Colonic mucosa (tissue), 4 donors: ENCODE measurements at places on chromosomes 12 and 14. TPM values are rescaled to one million over a fixed set of nuclear protein-coding genes. Genes with fewer than 3 reads are reported as not detected.

GRCh38 chr12:112149596-112149995 lies 24.2 kb downstream of the TRAFD1 start:
- H3K4me1 ChIP-seq: no peaks in the 10 kb centered on the region
- H3K36me3 ChIP-seq: peaks cover 38% of the 10 kb centered on the region
- no peak overlapping the region for H3K27ac ChIP-seq
- H3K4me3 ChIP-seq: no peak overlapping the region
- no peak for DNase-seq

DNA sequence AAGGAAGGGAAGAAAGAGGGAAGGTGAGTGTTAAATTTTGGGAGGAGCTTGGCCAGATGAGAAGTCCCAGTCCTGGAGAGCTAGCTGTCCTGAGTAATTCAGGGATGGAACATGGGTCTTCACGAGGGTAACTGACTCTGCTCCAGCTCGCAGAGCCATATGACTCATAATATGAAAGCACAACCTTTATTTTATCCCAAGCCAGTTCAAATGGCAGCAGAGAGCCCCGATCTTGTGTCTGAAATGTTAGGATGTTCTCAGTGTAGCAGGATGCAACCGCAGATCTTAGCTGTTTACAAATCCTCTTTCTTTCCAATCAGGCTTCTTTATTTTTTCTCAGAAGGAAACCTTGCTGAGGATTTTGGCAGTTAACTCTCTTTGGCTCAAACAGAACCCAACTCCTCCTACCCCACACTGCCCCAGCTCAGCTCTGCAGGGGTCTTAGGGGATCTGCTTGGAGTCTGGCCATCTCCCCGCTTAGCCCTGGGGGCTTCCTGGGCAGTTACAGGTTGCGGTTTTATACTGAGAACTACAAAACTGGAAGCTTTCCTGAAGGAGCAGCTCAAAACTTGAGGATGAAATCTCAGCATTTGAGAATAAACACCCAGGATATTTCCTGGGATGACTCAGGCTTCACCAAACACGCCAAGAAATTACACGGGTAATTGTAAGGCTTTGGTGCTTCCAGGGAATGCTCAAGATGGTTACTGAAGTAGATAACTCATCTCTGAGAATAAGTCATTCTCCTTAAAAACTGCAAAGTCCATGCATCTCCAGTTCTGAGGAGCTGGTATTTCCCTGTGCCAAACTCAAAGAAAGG lies 92.5 kb downstream of the VCPKMT start:
- no peaks in the 10 kb centered on the region for H3K4me1 ChIP-seq
- H3K27ac ChIP-seq: peak overlapping the region; percentile 32
- H3K36me3 ChIP-seq: no peaks in the 10 kb centered on the region
- H3K4me3 ChIP-seq: no peak overlapping the region
- H3K27me3 ChIP-seq: no peaks in the 10 kb centered on the region
- DNase-seq: no peak

- no peak overlapping the region for H3K4me3 ChIP-seq
- H3K4me1 ChIP-seq: peaks cover 3% of the 10 kb centered on the region
- H3K36me3 ChIP-seq: no peaks in the 10 kb centered on the region
- H3K27ac ChIP-seq: no peak overlapping the region
- no peaks in the 10 kb centered on the region for H3K27me3 ChIP-seq
Observed at GRCh38 chr12:1499351-1499750, 95.0 kb downstream of the FBXL14 start.

GRCh38 chr12:22635812-22636211 lies 10.8 kb downstream of the ETNK1 start:
- DNase-seq: no peak
- no peaks in the 10 kb centered on the region for H3K36me3 ChIP-seq
- H3K27ac ChIP-seq: no peak overlapping the region
- H3K4me3 ChIP-seq: no peak overlapping the region
- H3K4me1 ChIP-seq: no peaks in the 10 kb centered on the region
- H3K27me3 ChIP-seq: no peaks in the 10 kb centered on the region

DNA sequence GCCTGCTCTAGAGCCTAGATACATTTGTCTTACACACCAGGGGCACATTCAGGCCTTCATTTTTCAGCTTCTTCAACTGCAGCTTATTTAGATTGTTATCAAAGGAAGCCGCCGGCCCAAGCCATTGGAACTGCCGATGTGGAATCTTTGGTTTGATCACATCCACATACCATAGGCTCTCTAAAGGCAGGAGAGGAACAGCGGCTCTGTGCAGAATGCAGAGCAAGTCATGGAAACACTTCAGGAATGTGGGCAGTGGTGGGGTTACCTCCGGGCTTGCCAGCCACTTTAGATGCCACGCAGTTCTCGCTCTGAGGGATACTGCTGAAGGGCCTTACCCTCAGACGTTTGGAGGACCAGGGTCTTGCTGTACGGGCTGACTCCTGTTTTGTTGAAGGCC lies 53.4 kb upstream of the PYGL start:
- no peaks in the 10 kb centered on the region for H3K4me1 ChIP-seq
- no peak overlapping the region for H3K4me3 ChIP-seq
- H3K27me3 ChIP-seq: no peaks in the 10 kb centered on the region

DNA sequence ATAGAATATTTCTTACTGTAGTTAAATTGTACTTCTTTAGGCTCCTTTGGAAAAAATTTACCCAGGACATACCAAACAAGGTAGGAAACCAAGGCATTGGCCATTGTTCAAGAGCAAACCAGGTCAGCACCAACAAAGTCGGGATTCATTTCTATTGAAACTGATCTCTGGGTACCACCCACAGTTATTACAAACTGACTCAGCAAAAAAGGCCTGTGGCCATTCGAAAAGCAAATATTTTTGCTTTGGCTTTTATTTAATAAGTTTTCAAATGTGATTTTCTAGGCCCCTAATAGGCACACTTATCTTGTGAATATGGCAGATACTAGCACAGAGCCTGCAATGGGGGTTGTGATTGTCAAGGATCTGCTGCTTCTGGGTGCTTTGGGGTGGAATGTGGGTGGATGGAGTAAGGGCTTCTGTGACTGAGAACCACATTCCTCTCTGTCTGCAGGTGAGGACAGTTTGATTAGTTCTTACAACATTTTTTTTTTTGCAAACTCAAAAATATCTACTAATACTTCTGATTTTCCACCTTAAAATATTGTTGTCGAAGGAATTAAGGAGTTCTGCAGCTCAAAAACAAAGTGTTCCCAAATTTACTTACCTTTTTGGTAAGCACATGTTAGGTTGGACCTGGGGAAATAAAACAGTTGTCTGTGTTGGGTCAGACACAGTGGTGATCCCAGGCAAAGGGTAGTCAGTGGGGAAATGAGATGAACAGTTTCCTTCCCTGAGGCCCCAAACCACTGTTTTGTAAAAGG lies 45.1 kb downstream of the FLRT2 start:
- H3K27me3 ChIP-seq: no peaks in the 10 kb centered on the region
- H3K36me3 ChIP-seq: no peaks in the 10 kb centered on the region
- DNase-seq: no peak
- no peaks in the 10 kb centered on the region for H3K4me1 ChIP-seq
- H3K4me3 ChIP-seq: no peak overlapping the region

GRCh38 chr12:116771651-116772050 lies 33.5 kb downstream of the RNFT2 start:
- no peak overlapping the region for H3K4me3 ChIP-seq
- H3K27me3 ChIP-seq: no peaks in the 10 kb centered on the region
- no peaks in the 10 kb centered on the region for H3K36me3 ChIP-seq
- no peak overlapping the region for H3K27ac ChIP-seq
- H3K4me1 ChIP-seq: no peaks in the 10 kb centered on the region

DNA sequence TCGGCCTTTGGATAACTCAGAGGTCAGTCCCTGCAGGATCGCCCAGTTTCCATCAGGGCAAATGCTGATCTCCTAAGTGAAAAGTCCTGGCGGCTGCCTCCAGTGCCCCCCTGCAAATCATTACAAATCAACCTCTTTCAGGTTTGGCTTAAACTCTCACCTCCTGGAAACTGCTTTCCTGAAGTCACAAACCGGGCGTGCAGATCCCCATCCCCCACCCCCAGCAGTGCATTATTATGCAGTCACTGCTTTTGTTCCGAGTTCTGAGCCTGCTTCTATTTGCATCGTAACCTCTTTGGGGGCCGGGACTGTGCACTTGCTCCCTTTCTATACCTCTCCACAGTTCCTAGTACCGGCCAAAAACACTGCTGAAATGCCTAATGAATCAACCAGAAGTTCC lies at the start of gene USP44:
Gene USP44 (minus strand): TSS at position 172 of the 400 bp plus-strand sequence. CDS start 17,220 bp downstream, outside the sequence.
- H3K4me1 ChIP-seq: no peaks in the 10 kb centered on the region
- H3K4me3 ChIP-seq: no peak within 1 kb of the TSS
- H3K27ac ChIP-seq: no peak within 1 kb of the TSS
- no peaks in the 10 kb centered on the region for H3K36me3 ChIP-seq

DNA sequence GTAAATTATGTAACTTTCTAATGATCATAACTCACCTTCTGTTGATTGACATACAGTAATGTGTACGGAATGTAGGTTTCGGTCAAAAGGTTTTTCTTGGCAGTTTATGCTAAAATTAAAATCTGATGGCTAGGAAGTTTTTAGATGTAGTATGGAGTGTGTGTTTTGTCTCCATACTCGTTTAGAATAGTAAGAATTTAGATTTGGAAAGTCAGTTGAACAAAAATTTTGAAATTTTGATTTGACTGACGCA lies 859 bp downstream of the PALS1 start:
- peaks cover 7% of the 10 kb centered on the region for H3K4me1 ChIP-seq
- no peaks in the 10 kb centered on the region for H3K36me3 ChIP-seq
- H3K27ac ChIP-seq: peak overlapping the region; percentile 100
- no peak for DNase-seq

ACAD10 gene
- total RNA-seq: 37.0 TPM

VWF gene
- total RNA-seq: 20.9 TPM

SYT1 gene
- 3.2 TPM for total RNA-seq

PPFIA2 gene
- 0.49 TPM for total RNA-seq

PAPLN gene
- total RNA-seq: 3.2 TPM

SMCO2 gene
- 0.21 TPM for total RNA-seq

C12orf56 gene
- 0.77 TPM for total RNA-seq

KLRK1 gene
- 1.1 TPM for total RNA-seq
